ENCODE measurements at places on chromosomes 16 and 17.

- DNase-seq: no peak
Observed at GRCh38 chr16:76926595-76926994, 264.4 kb upstream of the MON1B start.

DNA sequence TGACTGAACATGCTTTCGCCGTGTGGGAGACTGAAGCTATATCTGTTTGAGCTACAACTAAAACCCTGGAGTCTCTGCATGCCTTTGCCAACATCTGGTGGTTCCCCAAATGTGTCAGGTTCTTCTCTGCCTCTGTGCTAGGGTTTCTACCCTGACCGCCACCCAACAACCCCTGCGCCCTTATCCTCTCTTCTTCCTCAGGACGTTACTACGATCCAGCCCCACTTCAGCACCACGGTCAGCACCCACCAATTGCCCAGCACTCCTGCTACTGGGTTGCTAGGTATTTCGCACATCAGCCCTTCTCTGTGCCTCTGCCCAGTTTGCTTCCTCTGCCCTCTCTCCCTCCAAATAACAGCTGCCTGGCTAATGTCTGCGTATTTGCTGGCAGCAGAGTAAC, 106.3 kb upstream of the HSBP1 start:
- peak; percentile 30 for DNase-seq

GRCh38 chr17:21539146-21539545, 153.2 kb upstream of the KCNJ18 start:
- DNase-seq: no peak

DNA sequence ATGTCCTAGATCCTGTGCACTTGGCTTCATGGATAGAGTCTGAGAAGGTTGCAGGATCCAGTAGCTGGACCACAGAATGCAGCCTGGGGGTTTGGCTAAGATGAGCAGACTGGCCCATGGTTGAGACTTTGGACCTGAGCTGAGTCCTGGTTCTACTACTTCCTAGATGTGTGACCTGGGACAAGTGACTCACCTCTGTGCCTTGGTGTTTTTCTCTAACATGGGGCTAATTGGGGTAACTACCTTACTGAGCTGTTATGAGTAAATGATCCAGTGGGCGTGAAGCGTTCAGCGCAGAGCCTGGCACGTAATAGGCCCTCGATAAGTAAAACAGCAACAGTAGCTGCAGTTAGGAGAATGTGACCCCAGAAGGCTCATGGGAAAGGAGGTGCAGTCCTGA, 38.8 kb downstream of the SNX20 start:
- DNase-seq: no peak
